ENCODE measurements at places on chromosomes 3 and 15. TPM values are rescaled to one million over a fixed set of nuclear protein-coding genes. Genes with fewer than 3 reads are reported as not detected.
A peak's percentile ranks its signal among the peaks of the same experiment; 100 is the strongest.

The CHRNA5 gene
- 2.0 TPM for total RNA-seq

DNA sequence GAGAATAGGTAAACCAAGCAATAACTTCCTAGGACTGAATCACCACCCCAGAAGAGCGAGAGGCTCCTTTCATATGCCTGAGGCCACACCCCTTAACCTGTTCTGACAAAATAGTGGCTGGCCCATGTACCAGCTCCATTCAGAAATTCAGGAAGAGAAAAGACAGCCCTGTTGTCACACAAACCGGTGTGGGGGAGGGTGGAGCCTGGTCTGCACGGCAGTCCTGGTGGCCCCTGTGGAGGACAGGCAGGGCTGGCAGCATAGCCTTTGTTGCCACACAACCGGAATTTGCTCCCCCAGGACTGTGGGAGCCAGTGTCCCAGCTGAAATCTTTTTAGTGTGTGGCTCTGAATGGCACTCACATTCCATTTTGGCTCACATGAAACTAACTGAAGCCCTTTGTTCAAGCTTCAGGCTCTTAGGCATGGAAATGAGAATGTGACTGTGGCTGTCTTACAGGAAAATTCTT, 23.8 kb downstream of the RLBP1 start:
- DNase-seq = peak; percentile 68

- no peak for DNase-seq
Measured at GRCh38 chr3:128603811-128604775, 46.5 kb downstream of the RPN1 start.

- no peak for DNase-seq
Measured at GRCh38 chr15:67716171-67716570, 109.1 kb upstream of the SKOR1 start.

- DNase-seq = no peak
Measured at GRCh38 chr3:86991840-86992435, 989 bp upstream of the VGLL3 start.

The SCAANT1 gene
- not detected for total RNA-seq

The SLCO2A1 gene
- 59.2 TPM for total RNA-seq

The GP5 gene
- 0.22 TPM for total RNA-seq

The BCHE gene
- total RNA-seq = 0.81 TPM

GRCh38 chr3:150545419-150546225, 674 bp downstream of the SERP1 start:
- DNase-seq = peak; percentile 84

DNA sequence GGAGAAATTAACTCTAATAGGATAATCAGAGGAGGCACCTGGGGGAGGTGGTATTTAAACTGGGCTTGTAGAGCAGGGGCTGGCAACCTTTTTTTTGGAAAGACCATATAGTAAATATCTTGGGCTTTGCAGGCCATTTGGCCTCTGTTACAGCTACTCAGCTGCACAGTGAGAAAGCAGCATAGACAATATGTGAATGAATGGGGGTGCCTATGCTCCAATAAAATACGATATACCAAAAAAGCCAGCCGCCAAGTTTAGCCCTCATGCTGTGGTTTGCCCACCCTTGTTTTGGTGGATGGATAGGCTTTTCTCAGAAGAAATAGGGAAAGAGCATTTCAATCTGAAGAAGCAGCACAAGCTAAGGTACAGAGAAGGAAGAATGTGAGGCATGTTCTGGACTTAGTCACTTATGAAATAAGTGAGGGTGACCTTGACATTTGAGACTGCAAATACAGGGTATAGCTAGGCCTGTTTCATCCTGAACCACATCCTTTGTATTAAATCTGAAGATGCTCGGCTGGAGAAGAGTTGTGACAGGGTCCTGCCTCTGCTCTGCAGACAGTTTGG, 131.0 kb upstream of the NR2E3 start:
- DNase-seq = no peak

- DNase-seq = no peak
Measured at GRCh38 chr15:62138124-62138523, 27.0 kb downstream of the C2CD4B start.

The CELF6 gene
- 0.70 TPM for total RNA-seq

The HTR3E gene
- total RNA-seq = not detected

DNA sequence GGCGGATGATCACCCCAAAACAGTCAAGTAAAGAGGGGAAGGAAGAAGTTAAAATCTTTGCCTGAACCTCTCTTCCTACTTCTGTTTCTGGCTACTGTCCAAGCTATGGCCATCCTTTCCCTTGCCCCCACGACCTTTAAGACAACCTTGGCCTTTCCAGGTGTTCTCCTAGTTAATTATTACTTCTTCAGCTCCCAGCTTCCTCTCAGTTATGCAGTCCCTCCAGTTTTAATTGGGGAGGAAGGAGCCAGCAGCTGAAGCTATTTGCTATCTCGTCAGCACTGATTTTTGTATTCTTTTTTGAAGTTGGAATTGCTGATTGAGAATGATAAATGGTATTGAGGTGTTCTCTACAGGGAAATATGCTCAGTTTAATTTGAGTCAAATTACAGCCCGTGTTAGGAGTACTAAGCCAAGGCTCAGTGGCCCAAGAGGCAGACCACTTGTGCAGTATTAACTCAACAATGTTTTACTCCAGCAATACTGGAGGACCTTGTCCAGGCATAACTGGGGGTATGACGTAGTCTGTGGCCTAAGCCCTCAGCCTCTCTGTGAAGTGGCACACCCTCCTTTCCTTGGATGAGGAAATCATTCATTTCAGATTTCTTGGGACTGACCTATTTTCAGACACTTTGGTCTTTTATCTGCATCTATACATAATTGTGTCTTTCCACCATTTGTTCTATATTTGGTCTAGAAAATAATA, 336.9 kb downstream of the SLC9A9 start:
- DNase-seq = no peak

DNA sequence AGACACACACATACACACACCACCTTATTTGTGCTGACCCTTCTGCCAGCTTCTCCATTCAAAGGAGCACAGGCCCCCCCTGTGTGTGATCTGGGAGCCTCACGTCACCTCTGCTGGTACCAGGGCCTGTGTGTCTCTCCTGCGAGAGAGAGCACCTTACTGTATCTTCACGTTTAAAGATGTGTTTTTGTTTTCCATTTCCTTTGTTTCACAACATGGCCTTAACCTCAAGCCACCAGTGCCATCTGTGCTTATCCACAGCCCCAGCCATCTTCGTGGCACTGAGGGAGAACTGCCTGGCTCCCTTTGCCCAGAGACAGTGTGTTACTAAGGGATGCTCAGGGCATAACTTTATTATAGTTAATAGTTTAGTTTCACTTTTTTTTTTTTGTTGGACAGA, 52.3 kb downstream of the ABHD2 start:
- no peak for DNase-seq

The NEK10 gene
- 3.3 TPM for total RNA-seq

The P2RY14 gene
- total RNA-seq = 1.6 TPM

GRCh38 chr3:13296662-13297061, 123.5 kb downstream of the NUP210 start:
- DNase-seq = no peak

- DNase-seq = no peak
Measured at GRCh38 chr15:72229076-72229946, 1.7 kb downstream of the PKM start.

The TMEM45A gene
- 4.8 TPM for total RNA-seq

DNA sequence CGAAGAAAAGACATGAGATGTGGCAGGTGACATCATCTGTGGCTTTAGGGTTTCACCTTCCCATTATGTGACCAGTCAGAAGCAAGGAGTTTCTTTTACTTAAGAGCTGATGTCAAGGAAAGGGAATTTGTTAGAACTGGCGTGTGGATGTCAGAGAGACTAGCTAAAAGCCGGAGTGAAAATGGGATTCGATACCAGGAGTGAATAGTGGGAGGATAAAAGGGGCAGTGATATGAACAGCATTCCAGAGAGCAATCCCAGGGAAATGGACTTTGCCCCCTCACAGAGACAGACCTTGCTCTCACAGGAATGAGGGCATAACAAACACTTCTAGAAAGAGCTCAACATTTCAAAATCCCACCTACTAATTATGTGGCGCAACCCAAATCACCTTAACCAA, 5.9 kb upstream of the FMN1 start:
- DNase-seq = no peak

GRCh38 chr3:86481031-86481430, 509.9 kb downstream of the VGLL3 start:
- no peak for DNase-seq

The CIB1 gene
- 69.9 TPM for total RNA-seq

DNA sequence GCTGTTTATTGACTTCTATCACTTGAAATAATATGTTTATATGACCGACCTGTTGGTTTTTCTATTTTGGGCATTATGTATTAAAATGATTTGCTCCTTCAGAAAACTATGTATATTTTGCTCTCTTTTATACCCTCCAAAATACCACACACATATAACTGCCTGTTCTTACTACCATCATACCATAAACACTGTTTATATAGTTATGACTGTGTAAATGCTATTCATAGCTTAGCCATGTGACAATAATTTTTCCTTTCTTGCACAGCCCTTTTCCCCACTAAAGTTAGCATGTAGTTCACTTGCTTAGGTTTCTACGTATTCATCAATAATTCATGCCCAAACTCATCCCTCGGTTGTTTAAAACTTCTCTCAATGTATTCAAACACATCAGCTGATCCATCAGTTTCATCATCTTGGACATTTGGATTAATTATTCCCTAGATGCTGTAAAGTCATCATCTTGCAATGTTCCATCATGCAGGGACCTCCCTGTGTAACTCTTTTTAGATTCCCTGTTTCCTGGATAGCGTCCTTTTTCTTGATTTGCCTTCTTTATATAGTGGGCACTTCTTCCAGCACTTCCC, 8.2 kb upstream of the RYK start:
- DNase-seq = no peak

- DNase-seq = no peak
Measured at GRCh38 chr3:189806171-189806951, 175.2 kb downstream of the TP63 start.

DNA sequence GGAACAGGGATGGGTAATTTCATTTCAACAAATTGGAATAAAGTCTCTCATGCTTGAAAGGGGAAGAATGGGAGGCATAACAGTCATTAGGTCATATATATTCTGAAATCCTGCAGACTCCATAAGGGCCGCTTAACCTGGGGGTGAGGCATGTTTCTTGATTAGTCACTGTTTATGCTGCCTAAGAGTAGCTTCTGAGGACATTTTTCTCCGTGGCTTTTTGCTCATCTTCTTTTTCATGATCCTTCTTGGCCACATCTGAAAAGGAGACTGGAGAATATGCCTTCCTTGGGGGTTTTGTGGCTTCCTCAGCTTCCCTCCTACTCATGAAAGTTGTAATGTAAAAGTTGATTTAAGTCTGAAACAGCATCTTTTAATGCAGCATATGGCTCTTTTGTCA, 20.0 kb upstream of the CFAP20DC start:
- DNase-seq = no peak

The OXTR gene
- 0.30 TPM for total RNA-seq

The XRN1 gene
- 24.5 TPM for total RNA-seq

DNA sequence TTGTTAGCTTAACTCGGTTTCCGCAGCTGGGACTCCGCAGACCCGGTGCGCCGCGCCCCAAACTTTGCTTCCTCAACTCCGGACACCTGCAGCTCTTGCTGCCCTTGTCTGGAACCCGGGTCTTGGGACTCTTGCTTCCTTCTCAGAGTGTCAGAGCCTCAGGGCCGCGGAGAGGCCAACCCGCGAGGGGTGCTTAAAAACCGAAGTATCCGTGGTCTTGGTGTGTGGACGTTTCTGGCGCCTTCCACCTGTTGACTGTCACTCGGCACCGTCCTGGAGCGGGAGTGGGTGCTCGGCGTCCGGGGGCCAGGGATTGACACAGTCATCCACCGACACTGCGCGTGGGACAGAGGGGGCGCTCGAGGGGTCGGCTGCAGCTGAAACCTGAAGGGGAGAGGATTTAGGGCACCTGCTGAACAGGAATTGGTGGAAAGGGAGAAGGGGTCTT, 386 bp downstream of the SQOR start:
- DNase-seq = peak; percentile 89

DNA sequence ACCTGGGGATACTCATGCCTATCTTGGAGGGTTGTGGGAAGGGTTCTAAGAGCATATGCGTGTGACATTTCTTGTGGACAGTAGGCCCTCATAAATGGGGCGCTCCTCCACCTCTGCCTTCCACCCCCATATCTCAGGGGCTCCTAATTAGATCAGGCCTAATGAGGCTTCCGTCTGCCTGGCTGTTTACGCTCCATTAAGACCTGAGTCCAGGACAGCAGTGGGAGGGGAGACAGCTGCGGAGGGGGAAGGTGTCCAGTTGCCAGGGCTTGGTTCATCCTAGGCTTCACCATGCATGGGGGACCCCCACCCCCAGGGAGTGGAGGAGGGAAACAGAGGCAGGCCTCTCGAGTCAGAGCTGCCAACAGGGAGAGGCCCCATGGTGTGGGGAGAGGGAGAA, 9.3 kb upstream of the LINGO1 start:
- DNase-seq = no peak

- no peak for DNase-seq
Measured at GRCh38 chr3:151871639-151872468, 1.6 kb upstream of the SUCNR1 start.

- no peak for DNase-seq
Measured at GRCh38 chr3:15161133-15161532, 44.9 kb upstream of the CAPN7 start.

DNA sequence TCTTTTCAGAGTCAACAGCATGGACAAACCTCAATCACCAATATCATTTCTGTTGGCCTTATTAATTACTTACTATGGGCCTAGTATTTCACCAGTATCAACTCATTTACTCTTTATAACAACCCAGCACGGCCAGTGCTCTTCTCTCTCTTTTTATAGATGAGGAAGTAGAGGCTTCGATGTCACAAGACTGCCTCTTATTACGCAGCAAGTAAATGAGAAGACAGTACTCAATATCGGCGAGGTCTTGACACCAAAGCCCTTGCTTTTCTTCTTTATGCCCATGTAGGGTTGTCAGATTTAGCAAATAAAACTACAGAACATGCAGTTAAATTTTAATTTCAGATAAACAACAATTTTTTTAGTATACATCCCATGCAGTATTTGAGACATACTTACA, 99.0 kb upstream of the KCNMB2 start:
- no peak for DNase-seq

DNA sequence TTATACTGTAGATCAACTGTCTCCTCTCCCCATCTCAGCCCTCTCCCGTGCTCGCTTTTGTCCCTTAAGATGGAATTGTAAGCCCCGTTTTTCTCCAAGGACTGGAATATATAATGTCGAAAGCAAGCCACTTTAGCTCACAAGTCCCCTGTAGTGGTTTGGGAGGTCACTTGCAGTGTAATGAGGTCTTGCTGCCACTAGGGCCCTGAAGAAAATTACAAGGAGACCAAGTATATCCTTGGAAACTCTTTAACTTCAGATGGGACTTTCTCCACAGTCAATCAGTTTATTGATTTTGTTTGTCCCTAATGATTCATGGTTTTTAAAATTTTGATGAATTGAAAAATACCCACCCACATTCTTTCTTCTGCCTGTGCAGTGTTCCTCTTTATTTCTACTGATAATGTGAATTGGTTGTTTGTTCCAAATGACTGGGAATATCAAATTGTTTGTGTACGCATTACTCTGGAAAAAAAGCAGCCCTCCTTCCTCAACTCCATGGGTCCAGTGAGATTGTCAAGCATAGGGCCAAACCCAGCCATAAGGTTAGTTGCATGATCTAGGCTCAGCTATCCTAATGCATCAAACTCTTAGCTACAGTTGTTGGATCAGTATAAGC, 294.8 kb downstream of the MCTP2 start:
- DNase-seq = no peak

The KCNMB2 gene
- total RNA-seq = 3.8 TPM

The CTXN2 gene
- total RNA-seq = not detected

- DNase-seq = peak; percentile 92
Measured at GRCh38 chr3:187740421-187741399, 4.6 kb downstream of the BCL6 start.

The KCNMB3 gene
- 1.9 TPM for total RNA-seq

Data from cardiac septum (tissue), 1 donor.